CD4-positive, alpha-beta T cell (primary cell): ENCODE measurements at places on chromosomes 4 and X.

DNA sequence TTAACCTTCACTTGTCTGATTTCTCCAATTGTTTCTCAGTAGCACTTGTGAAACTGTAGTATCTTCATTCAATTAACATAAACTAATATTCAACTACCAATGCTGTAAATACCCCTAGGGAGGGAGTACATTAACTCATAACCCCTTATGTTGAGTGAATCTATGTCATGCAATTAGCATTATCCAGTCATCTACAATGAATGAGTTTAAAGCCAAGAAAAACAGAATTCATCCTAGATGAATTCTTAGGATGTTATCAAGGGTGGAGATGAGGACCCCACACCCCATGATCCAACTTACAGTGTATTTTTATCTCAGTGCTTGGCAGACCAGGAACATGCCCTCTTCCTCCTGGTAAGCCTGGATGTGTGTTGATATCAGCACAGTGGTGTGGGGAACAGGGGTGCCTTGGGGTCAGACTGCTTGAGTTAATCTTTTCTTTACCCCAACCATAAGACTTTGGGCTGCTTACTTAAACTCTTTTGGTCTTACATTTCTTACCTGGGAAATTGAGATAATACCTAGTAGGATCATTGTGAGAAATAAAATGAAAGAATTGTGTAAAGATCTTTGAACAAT lies 62.1 kb upstream of the SCOC start:
- DNase-seq = no peak

GRCh38 chr4:41991916-41992767 lies 1.8 kb downstream of the SLC30A9 start:
- peak; percentile 3 for DNase-seq

GRCh38 chrX:102672856-102673255 lies 21.6 kb downstream of the GPRASP1 start:
- no peak for DNase-seq

- no peak for DNase-seq
Measured at GRCh38 chrX:133402830-133403625, 12.3 kb downstream of the GPC4 start.

DNA sequence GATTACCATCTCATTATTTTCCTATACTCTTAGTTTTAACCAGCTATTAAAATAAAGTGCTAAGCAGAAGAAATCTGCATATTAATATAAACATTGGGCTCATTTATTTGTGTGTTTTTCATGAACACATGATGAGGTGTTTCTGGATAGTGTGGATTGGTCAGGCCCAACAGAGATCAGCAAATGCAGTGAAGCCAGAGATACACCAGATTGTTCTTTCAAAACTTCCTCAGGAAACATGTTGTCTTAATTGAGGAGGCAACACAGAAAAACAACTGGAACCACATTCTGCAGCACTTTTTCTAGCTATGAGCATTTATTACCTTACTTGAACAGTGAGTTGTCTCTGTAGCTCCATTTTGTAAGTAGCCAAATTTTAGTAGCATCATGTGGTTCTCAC lies 69.9 kb downstream of the PALLD start:
- DNase-seq = no peak

GRCh38 chrX:11531226-11531625 lies 134.5 kb downstream of the ARHGAP6 start:
- DNase-seq = no peak

- DNase-seq = no peak
Measured at GRCh38 chrX:9888953-9889470, 78.1 kb upstream of the CLDN34 start.

- DNase-seq = no peak
Measured at GRCh38 chr4:44146516-44146915, 302.1 kb downstream of the KCTD8 start.

- peak; percentile 34 for DNase-seq
Measured at GRCh38 chr4:113979148-113979904, at the start of gene ARSJ. ARSJ (minus strand) TSS chr4:113979647; CDS start chr4:113978834, 813 bp downstream.

DNA sequence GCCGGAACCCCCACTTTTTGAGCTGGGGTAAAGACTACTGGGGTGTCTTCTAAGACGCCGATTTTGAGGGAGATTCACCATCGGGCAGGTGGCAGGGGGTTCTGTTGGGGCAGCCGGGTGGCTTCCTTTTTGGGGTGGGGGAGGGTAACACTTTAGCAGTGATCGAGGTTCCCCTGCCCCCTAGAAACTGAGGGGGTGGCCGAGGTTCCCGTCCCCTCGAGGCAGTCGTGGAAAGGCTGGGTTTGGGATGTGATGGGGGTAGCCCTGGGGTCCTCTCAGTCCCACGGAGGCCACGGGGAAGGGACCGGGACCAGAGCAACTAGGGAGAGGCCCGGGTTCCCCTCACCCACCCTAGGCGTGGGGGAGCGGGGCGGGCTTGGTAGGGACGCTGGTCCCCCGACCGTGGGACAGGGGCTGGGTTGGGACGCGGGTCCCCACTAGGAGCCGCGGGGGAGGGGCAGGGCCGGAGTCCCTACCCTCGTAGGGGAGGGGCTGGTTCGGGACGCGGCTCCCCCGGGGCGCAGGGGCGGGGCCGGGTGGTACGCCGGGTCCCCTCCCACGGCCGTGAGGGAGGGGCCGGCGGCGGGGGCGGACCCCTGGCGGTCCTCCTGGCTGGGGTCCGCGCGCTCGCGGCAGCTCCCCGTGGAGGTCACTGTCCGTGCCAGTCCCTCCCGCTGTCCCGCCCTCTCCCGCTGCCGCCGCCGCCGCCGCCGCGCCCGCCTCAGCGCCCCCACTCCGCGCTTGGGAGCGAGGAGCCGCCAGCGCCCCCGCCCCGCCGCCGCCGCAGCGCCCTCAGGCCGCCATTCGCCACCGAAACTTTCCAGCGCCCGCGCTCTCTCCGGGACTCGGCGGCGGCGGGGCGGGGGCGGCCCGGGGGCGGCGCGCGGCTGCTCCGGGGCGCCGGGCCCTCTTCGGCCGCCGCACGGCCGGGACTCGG lies at the start of gene TBL1X:
TBL1X (plus strand) TSS at position 624 of the 937 bp plus-strand sequence. CDS start 188,529 bp downstream, outside the sequence.
- peak; percentile 26 for DNase-seq

GRCh38 chr4:16909281-16909680 lies 10.8 kb upstream of the LDB2 start:
- no peak for DNase-seq

DNA sequence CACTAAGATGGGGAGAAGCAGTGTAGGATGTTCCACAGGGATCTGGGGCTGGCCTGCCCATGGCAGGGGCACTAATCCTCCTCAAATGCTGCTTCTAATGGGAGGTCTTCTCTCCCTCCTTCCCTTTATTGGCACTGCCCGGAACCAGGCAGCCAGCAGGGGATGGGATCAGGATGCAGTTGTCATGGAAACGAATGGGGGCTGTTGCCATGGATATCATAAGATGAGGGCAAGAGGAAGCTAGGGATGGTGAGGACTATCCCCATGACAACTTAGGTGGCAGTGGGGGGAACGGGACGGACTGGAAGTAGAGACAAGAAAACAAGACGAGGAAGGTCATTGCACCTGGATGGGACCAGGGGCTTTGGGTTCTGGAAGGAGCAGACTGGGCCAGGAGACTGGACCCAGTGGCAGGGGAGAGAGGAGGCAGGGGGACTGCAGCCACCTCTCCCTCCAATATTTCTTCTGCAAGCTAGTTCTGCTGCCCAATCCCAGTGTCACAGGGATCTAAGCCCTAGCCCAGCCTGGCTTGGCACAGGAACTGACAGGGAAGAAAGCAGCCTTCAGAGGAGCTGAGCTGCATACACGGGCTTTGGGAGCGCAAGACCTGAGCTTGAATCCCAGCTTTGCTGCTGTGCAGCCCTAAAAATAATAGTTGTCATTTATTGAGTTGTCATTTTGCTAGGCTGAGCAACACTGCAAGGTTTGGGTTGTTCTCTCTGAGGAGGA lies 19.0 kb downstream of the IQSEC2 start:
- DNase-seq = no peak
